ENCODE measurements at places on chromosomes 16 and 17.
A peak's percentile ranks its signal among the peaks of the same experiment; 100 is the strongest.

DNA sequence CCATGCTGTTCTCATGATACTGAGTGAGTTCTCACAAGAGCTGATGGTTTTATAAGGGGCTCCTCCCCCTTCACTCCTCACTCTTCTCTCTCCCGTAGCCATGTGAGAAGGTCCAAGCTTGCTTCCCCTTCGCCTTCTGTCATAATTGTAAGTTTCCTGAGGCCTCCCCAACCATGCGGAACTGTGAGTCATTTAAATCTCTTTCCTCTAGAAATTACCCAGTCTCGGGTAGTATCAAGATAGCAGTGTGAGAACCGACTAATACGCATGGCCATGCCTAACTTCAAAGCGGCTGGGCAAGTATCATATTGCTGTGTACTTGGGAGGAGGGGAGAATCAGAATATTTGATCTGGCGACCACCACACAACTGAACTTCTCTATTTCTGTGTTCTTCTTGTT is 88.3 kb downstream of the PRKCB start:
- DNase-seq = no peak

GRCh38 chr17:798246-798645 is 16.1 kb downstream of the MRM3 start:
- no peak for DNase-seq

- DNase-seq = peak; percentile 12
These were observed 146.1 kb upstream of the TOM1L1 start for GRCh38 chr17:54754560-54754959.

- no peak for DNase-seq
These were observed 299.8 kb downstream of the CNTNAP4 start for GRCh38 chr16:76577003-76577402.

- no peak for DNase-seq
These were observed at the start of gene RILP for GRCh38 chr17:1649844-1650501. TSS of gene RILP (minus strand) at chr17:1649866. CDS start at chr17:1649804, 62 bp downstream.

GRCh38 chr17:82544431-82545070 is 25.0 kb downstream of the FOXK2 start:
- peak; percentile 51 for DNase-seq

GRCh38 chr17:76193591-76193990 is 46.7 kb downstream of the RNF157 start:
- peak; percentile 43 for DNase-seq

- no peak for DNase-seq
These were observed 2.9 kb downstream of the IRF8 start for GRCh38 chr16:85901773-85902365.

DNA sequence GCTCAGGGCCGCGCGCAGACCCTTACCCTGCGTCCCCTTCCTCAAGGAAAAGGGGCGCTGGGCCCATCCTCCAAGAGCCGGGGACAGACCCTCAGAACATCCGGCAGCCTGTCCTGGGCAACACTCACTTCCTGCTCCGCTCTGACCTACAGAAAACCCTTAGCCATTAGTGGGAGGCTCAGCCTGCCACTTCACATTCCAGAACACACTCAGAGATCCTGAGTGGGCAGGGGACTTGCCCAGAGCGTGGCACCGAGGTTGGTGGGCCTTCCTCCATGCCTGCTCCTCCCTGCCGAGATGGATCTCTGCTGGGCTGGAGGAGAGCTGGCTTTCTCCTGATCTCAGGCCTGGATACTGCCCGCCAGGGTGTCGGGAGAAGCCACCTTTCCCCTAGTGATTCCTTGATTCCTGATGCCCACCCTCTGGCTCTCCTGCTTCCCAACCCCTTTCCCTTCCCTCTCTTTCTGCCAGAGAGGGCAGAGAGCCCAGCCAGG is 1.5 kb downstream of the SCARF1 start:
- DNase-seq = no peak

- DNase-seq = no peak
These were observed 2.0 kb downstream of the POLR2A start for GRCh38 chr17:7486181-7486580.

DNA sequence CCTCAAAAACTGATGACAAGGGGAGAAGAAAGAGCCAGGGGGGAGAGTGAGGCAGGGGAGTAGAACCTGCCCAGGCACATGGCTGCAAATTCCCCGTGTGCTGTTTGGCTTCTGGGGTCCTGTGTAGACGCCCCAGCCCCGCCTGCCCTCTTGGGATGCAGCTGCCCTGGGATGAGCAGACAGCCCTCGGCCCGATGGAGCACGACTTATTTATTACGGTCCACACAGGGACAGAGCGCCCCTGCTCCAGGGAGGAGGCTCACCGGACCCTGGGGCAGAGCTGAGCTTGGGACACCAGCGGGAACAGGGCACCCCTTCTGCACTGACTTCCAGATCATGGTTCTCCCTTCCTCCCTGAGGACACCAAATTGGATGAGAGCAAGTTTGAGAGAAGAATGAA is 9.1 kb downstream of the LDHD start:
- DNase-seq = no peak

DNA sequence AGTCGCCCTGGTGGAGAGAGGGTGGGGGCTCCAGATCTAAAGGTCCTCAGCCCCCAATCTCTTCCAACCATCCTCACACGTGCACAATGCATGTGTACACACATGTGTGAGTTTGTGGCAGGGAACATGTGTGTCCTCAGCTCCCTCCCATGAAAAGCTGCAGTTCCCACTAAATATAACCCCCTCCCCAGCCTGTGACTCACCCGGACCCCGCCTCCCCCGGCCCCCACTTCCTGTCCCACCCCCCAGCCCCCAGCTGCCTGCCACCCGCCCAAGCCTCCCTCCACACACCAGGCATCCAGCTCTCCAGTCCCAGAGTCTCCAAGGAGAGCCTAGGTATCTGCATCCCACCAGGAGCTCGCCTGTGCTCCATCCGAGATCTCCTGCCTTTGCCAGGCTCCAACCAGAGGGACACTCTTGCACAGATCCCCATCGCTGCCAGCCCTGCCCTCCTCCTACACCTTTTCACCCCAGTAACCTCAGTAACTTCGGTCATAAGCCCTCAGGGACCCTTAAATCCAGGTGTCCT is 3.9 kb downstream of the DLG4 start:
- peak; percentile 23 for DNase-seq

GRCh38 chr17:77735081-77735565 is 223.4 kb upstream of the TNRC6C start:
- peak; percentile 53 for DNase-seq

DNA sequence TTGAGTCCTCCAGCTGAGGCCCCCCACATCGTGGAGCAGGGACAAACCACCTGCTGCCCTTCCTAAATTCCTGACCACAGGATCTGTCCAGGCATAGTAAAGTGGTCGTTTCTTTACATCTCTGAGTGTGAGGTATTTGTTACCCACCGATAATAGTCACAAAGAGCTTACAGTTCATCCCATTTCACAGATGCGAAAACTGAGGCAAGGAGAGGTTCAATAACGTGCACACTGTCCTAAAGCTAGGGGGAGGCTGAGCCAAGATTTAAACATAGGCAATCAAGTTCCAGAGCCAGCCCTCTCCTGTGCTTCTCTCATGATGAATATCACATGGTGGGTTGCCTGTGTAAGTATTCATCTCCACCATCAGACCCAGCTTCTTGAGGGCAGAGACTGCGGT is 135.4 kb downstream of the CCT6B start:
- no peak for DNase-seq

DNA sequence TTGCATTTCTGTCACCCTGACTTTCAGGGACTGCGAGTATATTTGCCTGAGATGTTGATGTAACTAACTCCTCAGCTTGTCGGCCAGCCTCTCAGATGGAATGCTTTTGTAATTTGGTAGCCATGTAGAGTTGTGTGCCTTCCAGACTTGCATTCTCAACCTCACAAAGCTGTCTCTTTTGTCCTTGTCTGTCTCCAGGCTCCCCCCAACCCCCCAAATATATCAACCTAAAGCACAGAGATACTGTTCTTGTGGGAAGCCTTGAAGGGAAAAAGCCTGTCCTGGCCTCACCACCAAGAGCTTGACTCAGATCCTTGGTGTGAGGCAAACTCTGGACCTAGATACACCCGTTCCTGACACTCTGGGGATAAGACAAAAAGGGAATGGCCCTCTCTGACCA is 18.4 kb downstream of the SAP30BP start:
- no peak for DNase-seq

DNA sequence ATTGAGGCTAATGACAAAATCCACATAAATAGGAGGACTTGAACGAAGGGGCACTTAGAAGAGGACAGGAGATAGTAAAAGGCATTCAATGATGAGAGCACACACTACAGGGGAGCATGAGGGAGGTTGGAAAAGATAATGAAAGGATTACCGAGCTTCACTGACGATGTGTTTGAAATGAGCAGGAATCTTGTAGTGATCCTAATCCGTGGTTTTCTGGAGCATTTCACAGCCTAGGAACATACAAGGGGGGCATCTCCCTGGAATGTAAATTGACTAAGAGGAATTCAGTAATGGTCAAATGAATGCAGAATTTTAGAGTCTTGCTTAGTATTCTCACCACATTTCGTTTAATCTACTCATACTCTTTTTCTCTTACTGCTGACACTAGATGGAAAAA is 5.2 kb downstream of the ATMIN start:
- no peak for DNase-seq

- DNase-seq = peak; percentile 9
These were observed 114.6 kb upstream of the NOG start for GRCh38 chr17:56478836-56479447.

DNA sequence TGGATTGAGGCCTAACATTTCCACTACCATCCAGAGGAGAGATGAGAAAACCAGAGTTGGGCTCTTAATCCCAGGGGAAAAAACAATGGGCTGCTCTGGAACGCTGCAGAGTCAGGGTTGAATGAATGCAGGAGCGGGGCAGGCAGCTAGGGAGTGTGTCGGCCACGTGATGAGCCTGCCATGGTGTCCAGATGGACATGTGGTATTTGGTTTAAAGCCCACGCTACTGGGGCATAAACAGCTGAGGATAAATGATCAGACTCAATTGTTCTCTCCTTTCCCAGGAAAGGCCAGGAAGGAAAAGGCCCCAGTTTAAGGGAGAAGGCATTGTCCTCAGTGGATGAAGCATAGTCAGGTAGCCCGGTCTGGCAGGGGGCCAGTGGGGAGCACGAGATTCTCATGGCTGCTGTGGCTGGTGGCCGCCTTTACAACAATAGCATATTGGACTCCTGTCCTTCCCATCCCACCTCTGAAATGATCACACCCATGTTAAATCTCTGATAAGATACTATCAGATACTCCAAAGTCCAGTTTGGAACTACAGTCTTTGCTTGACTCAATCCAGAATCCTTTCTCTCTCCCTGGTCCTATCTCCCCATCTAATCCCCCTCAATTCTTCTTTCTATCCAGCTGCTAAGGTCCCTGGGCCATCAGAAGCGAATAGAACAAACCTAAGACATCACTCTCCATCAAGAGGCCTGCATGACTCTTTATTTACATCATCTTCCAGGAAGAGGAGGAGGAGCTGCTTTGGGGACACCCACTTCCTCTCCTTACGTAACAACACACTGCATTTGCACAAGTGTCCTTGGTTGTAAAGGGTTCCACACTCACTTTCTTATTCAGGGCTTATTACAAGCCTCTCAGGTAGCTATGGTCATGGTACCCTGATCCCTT is 20.4 kb downstream of the CA4 start:
- DNase-seq = peak; percentile 71

GRCh38 chr17:51029142-51029541 is 91.5 kb downstream of the SPAG9 start:
- DNase-seq = no peak

GRCh38 chr17:70498631-70499030 is 329.3 kb downstream of the KCNJ2 start:
- DNase-seq = no peak

DNA sequence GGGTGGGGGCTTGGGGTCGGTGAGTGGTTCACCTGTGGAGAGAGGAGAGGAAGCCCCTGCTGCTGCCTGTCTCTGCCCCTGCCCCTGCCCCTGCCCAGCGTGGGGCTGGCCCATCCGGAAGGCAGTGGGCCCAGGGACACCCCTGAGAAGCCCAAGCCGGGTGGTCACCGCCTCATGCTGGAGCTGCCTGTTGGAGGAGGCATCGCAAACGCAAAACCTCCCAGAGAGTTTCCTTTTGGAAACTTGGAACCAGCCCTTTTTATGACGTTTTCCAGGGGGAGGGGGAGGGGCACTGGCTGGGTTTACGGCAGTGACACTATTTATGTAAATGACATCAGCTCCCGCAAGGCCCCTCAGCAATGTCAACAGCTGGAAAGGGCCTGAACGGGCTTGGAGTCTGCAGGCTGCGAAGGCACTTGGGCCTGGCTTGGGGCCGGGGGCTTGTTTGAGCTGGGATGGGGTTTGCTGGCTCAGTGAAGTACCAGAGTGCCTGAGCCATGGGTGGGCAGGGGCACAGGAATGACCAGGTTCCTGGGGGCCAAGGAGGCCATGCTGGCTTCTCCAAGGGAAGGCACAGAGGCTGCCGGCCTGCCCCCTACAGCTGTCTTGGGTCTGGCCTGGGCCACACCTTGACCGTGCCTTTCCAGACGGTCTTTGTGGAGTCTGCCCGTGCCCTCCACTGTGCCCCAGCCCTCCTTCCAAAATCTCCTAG is 219.5 kb downstream of the NTN1 start:
- no peak for DNase-seq

GRCh38 chr17:48102043-48102750 is 919 bp upstream of the CBX1 start:
- DNase-seq = no peak

GRCh38 chr16:67699265-67699664 is 19.9 kb downstream of the GFOD2 start:
- no peak for DNase-seq

DNA sequence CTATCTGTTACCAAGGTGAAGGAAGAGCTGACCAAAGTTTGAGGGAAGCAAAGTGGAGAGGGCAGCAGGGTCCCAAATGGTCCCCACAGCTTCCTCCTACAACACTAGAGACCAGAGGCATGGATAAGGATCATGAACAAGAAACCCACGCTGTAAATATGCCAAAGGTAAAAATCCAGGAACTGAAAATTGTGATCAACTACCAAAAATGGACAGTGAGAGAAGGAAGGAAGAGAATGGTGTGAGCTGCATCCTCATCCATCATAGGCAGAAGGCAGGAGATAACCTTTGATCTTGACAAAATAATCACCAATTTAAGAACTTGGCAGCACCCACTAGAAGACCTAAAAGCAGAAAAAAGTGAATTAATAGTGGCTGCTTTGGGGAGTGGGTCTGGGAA is 66.2 kb downstream of the CYTH1 start:
- DNase-seq = no peak

Data from BE2C (cell line).